ENCODE measurements at places on chromosomes 3 and 15. TPM values are rescaled to one million over a fixed set of nuclear protein-coding genes. Genes with fewer than 3 reads are reported as not detected.
A peak's percentile ranks its signal among the peaks of the same experiment; 100 is the strongest.

The CPB1 gene
- not detected for total RNA-seq

DNA sequence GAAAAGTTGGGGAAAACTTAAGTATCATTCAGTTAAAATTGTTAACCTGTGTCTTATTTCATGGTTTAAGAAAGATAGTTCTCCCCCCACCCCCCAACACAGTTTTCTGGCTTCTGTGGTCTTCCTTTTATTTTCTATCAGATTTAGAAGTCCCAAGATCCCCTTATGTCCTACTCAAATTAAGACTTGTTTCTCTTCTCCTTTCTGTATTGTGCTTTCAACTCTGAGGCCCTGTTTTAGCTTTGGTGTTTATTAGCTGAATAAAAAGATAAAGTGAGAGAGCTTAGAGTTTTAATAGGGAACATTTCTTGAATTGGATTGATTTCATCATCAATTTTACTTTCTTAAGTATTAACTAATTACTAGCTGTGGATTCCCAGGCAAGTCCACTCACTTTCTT, 62.6 kb downstream of the AKAP13 start:
- H3K4me1 ChIP-seq: peaks cover 10% of the 10 kb centered on the region
- no peak overlapping the region for H3K4me3 ChIP-seq
- no peaks in the 10 kb centered on the region for H3K36me3 ChIP-seq
- H3K27ac ChIP-seq: peak overlapping the region; percentile 13
- no peak for DNase-seq

DNA sequence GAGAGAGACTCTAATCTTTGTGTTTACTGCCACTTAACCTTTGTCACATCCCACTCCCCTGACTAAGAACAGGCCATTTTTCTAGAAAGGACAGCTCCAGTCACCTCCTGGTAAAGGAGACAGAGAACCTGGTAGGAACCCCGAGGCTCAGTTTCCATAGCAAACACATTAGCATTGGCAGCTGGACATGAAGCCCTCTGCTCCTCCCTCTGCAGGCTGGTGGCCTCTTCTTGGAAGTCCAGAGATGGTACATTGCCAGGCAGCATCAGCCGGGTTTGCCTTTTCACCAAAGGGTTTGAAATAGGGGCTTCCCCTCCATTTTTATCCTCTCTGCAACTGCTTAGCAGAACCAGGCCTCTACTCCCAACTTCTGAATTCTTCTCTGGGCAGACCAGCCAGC, 213.4 kb upstream of the SEMA6D start:
- no peaks in the 10 kb centered on the region for H3K4me1 ChIP-seq
- H3K4me3 ChIP-seq: no peak overlapping the region
- H3K27me3 ChIP-seq: no peaks in the 10 kb centered on the region
- H3K36me3 ChIP-seq: no peaks in the 10 kb centered on the region
- DNase-seq: no peak

DNA sequence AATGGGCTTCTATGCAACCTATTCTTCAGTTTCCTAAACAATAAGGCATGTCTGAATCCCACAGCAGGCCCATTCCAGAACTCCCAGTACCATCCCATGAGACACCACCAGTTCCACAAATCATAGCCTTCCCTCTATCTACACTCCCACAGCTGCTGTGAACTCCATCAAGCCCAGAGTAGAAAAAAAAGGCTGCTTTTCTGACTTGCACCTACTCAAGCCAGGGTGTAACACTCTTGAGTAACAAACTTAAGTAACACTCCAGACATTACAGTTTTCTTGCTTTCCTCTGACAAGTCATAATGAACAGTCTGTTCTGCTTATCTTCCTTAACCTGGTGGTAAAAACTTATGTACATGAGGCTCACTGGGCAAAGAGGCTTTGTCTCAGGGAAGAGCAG, 283.1 kb downstream of the NFKBIZ start:
- DNase-seq: no peak
- no peaks in the 10 kb centered on the region for H3K27me3 ChIP-seq
- no peak overlapping the region for H3K4me3 ChIP-seq
- H3K4me1 ChIP-seq: no peaks in the 10 kb centered on the region

The GOLGA8O gene
- total RNA-seq: not detected

GRCh38 chr3:148957586-148957985, 33.8 kb upstream of the GYG1 start:
- H3K4me3 ChIP-seq: no peak overlapping the region
- peaks cover 2% of the 10 kb centered on the region for H3K27me3 ChIP-seq
- DNase-seq: no peak
- H3K36me3 ChIP-seq: no peaks in the 10 kb centered on the region
- peaks cover 3% of the 10 kb centered on the region for H3K4me1 ChIP-seq

- DNase-seq: no peak
- no peak overlapping the region for H3K27ac ChIP-seq
- no peaks in the 10 kb centered on the region for H3K27me3 ChIP-seq
- H3K4me1 ChIP-seq: no peaks in the 10 kb centered on the region
These were observed 208.2 kb upstream of the CTDSPL start for GRCh38 chr3:37653466-37653865.

The GOLGA6L7 gene
- not detected for total RNA-seq

Measured in T-cell (primary cell).